PC-3 (cell line): ENCODE measurements at places on chromosomes 7 and 10. TPM values are rescaled to one million over a fixed set of nuclear protein-coding genes. Genes with fewer than 3 reads are reported as not detected.

Gene FAM20C
- 87.9 and 119 TPM in 2 replicates for total RNA-seq

Gene TMEM270
- total RNA-seq: 3.8 TPM in 1 of 2 replicates, not detected in the other

Gene RAPGEF5
- 5.6 and 10.8 TPM in 2 replicates for total RNA-seq

Gene HOXA5
- total RNA-seq: 7.0 and 7.5 TPM in 2 replicates

Gene ITPRID1
- total RNA-seq: not detected in 2 replicates

Gene NUDT13
- 1.1 and 1.8 TPM in 2 replicates for total RNA-seq

Gene SPDYE8
- not detected in 2 replicates for total RNA-seq

Gene RGR
- not detected in 2 replicates for total RNA-seq

Gene FKBP6
- total RNA-seq: not detected in 2 replicates

Gene C10orf62
- not detected in 2 replicates for total RNA-seq

Gene ECHDC3
- not detected in 2 replicates for total RNA-seq

Gene CYP3A4
- not detected in 2 replicates for total RNA-seq

Gene GPER1
- total RNA-seq: 4.9 and 8.0 TPM in 2 replicates

Gene HTR5A
- total RNA-seq: not detected in 2 replicates

Gene NOS3
- total RNA-seq: 0.66 and 2.5 TPM in 2 replicates

Gene VWDE
- 5.5 and 7.7 TPM in 2 replicates for total RNA-seq
